ENCODE measurements at places on chromosomes 6 and 20. TPM values are rescaled to one million over a fixed set of nuclear protein-coding genes. Genes with fewer than 3 reads are reported as not detected.

HLA-DMB gene
- 0.82 TPM for total RNA-seq

GRCh38 chr6:5059036-5059896, 25.9 kb upstream of the PPP1R3G start:
- no peak for DNase-seq

GRCh38 chr6:55046869-55047422, 127.4 kb upstream of the HCRTR2 start:
- no peak for DNase-seq

DNA sequence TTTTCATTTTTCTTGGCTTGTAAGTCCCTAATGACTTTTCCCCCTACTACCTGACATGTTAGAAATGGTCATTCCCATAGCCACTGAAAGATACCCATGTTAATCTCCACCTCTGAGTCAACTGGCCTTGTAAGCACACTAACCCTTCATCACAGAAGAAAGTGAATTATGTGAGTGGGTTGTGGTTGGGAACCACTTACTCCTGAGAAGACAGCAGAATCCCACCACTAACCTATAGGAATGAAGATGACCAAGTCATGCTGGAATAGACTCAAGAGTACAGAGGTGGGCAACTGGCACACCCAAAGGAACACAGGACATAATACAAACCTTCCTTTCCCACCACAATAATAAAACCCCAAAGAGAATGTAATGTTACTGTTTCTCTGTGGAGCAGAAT, 30.1 kb downstream of the RAMACL start:
- DNase-seq: no peak

GABRR1 gene
- not detected for total RNA-seq

NRSN2 gene
- total RNA-seq: 26.1 TPM

- DNase-seq: no peak
These were observed 587.5 kb downstream of the CD109 start for GRCh38 chr6:74283532-74283931.

DNA sequence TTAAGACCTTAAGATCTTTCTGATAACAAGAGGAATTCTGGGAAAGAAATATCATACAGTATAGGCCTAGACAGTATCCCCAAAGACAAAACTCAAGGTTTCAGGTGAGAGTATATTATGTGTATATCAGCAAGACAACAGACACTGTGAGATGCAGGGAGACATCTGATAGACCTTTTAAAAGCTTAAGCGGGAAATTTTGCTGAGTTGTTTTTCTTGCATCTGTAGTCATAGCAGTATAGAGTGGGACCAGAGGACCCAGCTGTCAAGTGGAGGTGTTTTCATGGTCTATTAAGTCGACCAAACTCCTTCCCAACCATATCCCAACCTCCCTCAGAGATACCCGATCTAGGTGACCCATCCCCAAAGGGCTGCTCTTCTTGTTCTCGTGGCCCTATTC, 98.1 kb upstream of the THEMIS start:
- no peak for DNase-seq

C6orf132 gene
- total RNA-seq: under 0.01 TPM

GRCh38 chr6:131443514-131443913, 129.5 kb upstream of the ARG1 start:
- no peak for DNase-seq

TRIM40 gene
- total RNA-seq: not detected

DNA sequence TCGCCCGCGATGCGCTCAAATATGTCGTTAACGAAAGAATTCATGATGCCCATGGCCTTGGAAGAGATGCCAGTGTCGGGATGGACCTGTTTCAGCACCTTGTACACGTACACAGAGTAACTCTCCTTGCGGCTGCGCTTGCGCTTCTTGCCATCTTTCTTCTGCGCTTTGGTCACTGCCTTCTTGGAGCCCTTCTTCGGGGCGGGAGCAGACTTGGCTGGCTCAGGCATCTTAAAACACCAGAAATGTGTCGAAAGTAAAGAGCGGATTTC, 36.4 kb downstream of the HFE start:
- no peak for DNase-seq

GRCh38 chr20:62133051-62133845, 9.9 kb downstream of the PSMA7 start:
- DNase-seq: no peak

DNA sequence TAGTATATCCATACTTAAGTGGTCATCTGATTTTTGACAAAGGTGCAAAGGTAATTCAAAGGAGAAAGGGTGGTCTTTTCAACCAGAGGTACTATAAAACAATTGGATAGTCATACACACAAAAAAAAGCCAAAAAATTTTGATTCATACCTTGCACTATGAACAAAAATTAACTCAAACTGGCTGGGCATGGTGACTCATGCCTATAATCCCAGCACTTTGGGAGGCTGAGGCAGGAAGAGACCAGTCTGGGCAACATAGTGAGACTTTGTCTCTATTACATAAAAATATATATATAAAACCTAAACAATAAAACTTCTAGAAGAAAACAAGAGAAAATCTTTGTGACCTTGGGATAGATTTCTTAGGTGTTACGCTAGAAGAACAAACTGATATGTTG, 43.8 kb upstream of the ADIG start:
- DNase-seq: no peak

- no peak for DNase-seq
These were observed 6.8 kb upstream of the PIGU start for GRCh38 chr20:34683667-34684066.

- no peak for DNase-seq
These were observed 6.9 kb downstream of the ZKSCAN3 start for GRCh38 chr6:28356666-28357020.

- no peak for DNase-seq
These were observed 152.3 kb upstream of the BEND6 start for GRCh38 chr6:56802584-56802983.

DNA sequence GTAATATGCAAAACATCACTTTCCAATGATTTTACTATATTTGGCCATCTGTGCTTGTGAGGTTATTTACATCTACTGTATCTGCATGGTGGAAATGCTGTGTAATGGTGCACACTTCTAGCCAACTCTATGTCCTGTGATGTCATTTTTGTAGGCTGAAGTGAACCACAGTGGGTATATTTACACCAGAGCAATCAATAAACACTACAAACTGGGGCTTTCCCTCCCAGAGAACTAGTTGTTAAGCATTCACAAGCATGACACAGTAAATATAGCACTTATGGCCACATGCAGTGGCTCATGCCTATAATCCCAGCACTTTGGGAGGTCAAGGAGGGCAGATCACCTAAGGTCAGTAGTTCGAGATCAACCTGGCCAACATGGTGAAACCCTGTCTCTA, 4.9 kb downstream of the SLC22A2 start:
- DNase-seq: no peak

- DNase-seq: no peak
These were observed 769.2 kb upstream of the DEFB115 start for GRCh38 chr20:30487947-30488926.

Measured in frontal cortex (tissue), 4 donors.